ENCODE measurements at places on chromosomes 2 and 18.

GRCh38 chr2:75605770-75606529, 40.6 kb upstream of the MRPL19 start:
- DNase-seq: no peak

DNA sequence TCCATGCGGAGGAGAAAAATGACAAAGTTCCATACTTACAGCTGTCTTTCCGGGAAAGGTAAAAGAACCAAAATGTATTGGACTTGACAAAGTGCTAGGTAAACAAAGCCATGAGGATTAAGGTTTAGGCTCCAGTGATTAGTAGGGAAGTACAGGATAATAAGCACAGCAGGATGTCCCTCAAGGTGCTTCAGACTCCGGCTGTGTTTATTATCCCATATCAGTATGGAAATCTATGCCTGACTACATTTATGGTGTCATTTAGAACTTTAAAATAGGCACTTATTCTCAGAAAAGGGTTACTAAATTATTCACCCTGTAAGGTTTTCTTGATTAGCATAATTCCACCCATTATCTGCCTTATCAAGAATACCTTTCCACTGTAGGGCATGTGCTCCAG, 136.3 kb upstream of the CCDC68 start:
- DNase-seq: no peak

- no peak for DNase-seq
Measured at GRCh38 chr2:26274058-26274613, 29.4 kb downstream of the HADHB start.

GRCh38 chr2:165472922-165473321, 3.4 kb downstream of the CSRNP3 start:
- DNase-seq: no peak

Data from stimulated activated CD4-positive, alpha-beta T cell treated with anti-CD3 and anti-CD28 coated beads, TNF-alpha, amount 100 ng/mL, for 4 hours (primary cell).